ENCODE measurements at places on chromosomes 3 and 15. TPM values are rescaled to one million over a fixed set of nuclear protein-coding genes. Genes with fewer than 3 reads are reported as not detected.

- H3K27ac ChIP-seq, result no peak overlapping the region
- H3K27me3 ChIP-seq, result no peaks in the 10 kb centered on the region
Observed at GRCh38 chr3:25581823-25582222, 82.9 kb downstream of the TOP2B start.

DNA sequence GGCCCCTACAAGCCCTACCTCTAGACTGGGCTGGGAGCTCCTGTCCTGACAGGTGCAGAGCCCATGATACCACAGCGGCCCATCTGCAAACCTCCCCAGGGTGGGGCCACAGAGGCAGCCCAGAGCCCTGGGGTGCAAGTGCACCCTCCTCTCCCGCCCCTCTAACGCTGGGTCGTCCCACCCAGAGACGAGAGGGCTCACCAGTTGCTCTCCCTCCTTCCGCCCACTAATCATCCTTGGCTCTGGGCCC, 742 bp downstream of the TNK2 start:
- H3K27me3 ChIP-seq, result peaks cover 5% of the 10 kb centered on the region
- H3K4me1 ChIP-seq, result peaks cover 22% of the 10 kb centered on the region
- no peaks in the 10 kb centered on the region for H3K36me3 ChIP-seq

GRCh38 chr3:169594402-169594801, 69.1 kb downstream of the MECOM start:
- no peaks in the 10 kb centered on the region for H3K36me3 ChIP-seq
- H3K4me3 ChIP-seq, result no peak overlapping the region
- peak; percentile 34 for DNase-seq
- peaks cover 9% of the 10 kb centered on the region for H3K4me1 ChIP-seq
- no peaks in the 10 kb centered on the region for H3K27me3 ChIP-seq

CCR8 gene
- total RNA-seq, result not detected

DNA sequence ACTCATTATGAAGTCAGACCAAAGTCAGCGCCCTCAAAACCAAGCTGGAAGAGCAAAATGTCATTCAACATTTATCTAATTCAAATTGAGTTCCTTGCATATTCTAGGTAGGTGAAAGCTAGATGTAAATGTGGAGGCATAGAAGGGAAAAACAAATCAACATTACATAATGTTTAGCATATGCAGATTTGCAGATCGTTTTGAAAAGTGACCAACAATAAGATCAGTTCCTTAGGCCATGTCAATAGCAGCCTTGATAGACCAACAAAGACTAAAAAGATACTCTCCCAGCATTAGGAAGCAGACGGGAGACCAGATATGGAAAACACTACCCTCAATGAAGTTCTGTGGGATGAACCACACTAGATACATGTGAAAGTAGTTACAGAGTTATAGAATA, 83.0 kb downstream of the PLD1 start:
- H3K27ac ChIP-seq, result no peak overlapping the region
- no peak overlapping the region for H3K4me3 ChIP-seq
- H3K27me3 ChIP-seq, result no peaks in the 10 kb centered on the region
- H3K36me3 ChIP-seq, result no peaks in the 10 kb centered on the region
- peaks cover 9% of the 10 kb centered on the region for H3K4me1 ChIP-seq

GRCh38 chr3:158722108-158722507, 10.1 kb downstream of the RARRES1 start:
- peaks cover 5% of the 10 kb centered on the region for H3K4me1 ChIP-seq
- no peak overlapping the region for H3K4me3 ChIP-seq
- H3K27ac ChIP-seq, result no peak overlapping the region
- no peak for DNase-seq

Data from GM23338 (cell line).